Cerebellar nuclear complex (tissue), 1 donor: ENCODE measurements at places on chromosomes 4 and X.

DNA sequence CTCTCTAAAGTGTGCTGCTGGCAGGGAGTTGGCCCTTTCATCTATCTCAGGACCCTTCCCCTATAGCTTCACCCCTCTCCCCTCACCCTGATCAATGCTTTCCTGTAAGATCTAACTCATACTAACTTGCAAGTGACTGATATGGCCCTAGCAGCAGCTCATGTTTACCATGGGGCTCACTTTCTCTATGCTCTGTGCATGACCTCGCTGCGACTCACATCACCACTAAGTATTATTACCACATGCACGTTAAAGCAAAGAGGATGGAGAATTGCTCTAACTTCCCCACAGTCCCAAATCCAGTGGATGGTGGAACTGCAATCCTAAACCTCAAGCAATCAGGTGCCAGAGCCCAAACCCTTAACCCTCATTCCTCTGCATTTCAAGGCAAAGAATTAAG, 626.6 kb downstream of the MID1IP1 start:
- DNase-seq: no peak

DNA sequence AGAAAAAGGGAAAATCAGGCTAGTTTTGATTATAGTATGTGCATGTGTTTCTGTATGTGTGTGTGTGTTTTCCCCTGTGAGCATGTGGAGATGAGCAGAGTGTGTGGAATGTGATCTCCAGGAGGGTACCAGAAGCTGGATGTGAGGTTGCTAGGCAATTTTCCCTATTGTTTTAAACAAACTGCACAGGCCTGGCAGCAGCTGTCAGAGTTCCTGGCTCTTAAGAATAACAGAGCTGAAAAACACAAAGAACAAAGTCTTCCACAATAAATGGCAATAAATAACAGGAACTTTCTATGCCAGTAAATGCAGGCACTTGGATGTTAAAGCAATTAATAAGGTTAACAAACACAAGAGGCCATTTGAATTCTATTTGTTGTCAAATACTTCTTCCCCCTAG, 344.6 kb upstream of the CTSO start:
- no peak for DNase-seq

- no peak for DNase-seq
Observed at GRCh38 chrX:32749070-32749469, 462.3 kb downstream of the DMD start.

DNA sequence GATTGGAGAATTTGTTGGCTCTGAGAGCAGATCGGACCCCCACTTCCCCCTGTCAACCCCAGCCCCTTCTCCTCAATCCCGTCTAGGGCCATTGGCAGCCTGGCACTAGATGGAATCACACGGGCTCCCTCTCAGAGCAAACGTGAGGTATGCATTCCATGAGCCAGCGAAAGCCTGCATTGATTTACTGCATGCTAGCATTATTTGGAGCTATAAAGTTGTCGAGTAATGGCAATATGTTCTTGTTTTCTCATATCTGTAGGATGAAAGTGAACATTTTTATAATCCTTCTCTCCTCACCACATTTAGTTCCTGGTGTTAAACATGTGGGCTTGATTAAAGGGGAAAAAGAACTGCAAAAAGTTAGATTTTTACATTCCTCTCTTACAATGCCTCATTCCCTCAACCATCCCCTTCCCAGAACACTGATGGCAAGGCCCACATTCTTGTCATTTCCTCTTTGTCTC, 159.2 kb downstream of the SPRY1 start:
- DNase-seq: no peak

DNA sequence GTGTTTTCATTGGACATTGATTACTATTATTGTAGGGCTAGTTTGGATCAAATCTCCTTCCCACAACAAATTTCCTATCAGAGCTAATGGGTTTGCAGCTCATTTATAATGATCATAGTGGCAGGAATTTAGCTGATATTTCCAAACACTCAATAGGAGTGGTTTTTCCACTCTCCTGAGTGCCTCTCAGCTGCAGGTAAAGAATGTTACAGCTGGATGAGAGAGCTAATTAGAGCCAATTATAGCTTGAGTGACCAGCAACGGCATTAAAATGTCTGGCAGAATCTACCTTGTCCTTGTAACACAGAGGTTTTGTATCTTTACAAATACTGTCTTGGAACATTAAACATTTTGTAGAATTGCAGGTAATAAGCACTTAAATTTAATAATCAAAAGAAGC, 602.8 kb upstream of the EPHA5 start:
- DNase-seq: no peak

GRCh38 chrX:154074199-154074598, 23.3 kb downstream of the MECP2 start:
- DNase-seq: no peak

DNA sequence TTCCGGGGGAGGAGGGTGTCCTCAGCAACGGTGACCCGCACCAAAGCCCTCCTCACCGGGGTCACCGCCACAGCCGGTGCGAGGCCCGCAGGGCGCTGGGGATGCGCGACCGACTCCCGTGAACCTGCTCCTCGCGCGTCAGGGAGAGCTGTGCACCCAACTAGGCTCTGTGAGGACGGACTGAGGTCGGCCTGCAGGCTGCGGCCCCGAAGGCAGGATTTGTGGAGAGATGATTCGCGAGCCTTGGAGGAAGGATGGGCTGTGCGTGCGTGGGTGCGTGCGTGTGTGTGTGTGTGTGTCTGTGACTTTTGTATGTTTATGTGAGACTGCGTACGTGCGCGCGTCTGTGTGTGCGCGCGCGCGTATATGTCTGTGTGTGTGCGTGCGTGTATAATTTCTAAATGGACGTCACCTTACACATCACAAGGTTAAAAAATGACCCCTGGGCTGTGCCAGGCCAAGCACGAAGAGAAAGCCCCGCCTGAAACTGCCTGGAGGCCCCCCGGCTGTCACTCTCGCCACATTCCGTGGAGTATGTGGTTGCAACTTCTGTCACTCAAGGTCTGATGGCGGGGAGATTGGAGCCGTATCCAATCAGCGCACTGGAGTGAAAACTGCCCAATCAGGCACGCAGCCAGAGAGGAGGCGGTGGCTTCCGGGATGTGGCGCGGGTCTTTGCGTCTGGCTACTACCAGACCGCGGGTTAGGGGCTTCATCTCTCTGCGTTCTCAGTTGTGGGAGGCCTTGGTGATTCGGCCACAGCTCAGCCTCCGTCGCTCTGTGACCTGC, at the start of gene ZNF141:
Gene ZNF141 (plus strand): TSS at position 672 of the 789 bp plus-strand sequence. CDS start 170 bp downstream, outside the sequence.
- DNase-seq: peak; percentile 91

DNA sequence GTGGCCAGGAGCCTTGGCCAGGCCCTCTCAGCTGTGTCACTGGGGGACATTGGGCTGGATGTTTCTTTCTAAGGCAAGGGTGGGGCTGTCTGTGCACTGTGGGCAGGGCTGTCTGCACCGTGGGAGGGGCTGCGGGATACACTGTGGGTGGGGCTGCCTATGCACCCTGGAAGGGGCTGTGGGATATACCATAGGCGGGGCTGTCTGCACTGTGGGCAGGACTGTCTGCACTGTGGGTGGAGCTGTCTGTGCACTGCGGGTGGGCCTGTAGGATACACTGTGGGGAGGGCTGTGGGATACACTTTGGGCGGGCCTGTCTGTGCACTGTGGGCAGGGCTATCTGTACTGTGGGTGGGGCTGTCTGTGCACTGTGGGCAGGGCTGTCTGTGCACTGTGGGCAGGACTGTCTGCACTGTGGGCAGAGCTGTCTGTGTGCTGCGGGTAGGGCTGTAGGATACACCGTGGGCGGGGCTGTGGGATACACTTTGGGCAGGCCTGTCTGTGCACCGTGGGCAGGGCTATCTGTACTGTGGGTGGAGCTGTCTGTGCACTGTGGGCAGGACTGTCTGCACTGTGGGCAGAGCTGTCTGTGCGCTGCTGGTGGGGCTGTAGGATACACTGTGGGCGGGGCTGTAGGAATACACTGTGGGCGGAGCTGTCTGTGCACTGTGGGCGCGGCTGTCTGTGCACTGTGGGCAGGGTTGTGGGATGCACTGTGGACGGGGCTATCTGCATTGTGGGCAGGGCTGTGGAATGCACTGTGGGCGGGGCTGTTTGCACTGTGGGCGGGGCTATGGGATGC, 31.1 kb downstream of the ACOX3 start:
- DNase-seq: no peak

GRCh38 chr4:70908993-70909556, 6.9 kb downstream of the MOB1B start:
- no peak for DNase-seq

DNA sequence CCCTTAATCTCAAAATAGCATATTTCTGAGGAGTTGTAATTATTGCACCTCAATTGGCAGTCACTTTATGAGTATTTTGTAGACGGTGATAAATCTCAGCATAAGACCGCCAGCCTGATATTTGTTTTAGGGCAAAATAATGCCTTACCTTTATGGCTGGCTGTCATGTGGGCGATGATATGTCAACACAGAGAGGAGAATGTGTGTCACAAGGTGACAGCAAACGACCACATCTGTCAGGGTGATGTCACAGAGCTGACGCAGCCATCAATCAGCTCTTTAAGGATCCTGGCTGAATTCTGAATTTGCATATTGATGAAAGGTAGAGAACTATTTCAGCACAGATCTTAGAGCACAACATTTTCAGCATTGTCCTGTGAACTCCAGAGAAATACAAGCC, 209.7 kb downstream of the CEP135 start:
- DNase-seq: no peak

GRCh38 chrX:124033821-124034220, 72.3 kb downstream of the STAG2 start:
- DNase-seq: no peak

- no peak for DNase-seq
Observed at GRCh38 chrX:39063702-39064101, 262.4 kb downstream of the MID1IP1 start.

GRCh38 chr4:112472318-112472717, 43.7 kb downstream of the NEUROG2 start:
- no peak for DNase-seq

DNA sequence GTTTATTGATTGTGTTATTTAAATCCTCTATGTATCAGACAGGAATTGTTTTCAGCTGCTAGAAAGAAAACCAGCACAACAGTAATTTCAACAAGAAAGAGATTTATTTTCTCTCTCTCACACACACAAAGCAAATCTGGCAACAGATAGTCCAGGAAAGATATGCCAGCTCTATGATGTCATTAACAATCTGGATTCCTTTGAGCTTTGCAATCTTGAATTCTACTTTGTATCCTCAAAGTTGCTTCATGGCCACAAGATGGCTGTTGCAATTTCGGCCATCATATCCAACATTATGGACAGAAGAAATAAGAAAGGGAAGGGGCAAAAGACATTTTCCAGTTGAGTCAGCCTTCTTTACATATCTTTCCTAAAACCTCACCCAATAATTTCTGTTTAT, 19.8 kb upstream of the FMR1 start:
- no peak for DNase-seq

DNA sequence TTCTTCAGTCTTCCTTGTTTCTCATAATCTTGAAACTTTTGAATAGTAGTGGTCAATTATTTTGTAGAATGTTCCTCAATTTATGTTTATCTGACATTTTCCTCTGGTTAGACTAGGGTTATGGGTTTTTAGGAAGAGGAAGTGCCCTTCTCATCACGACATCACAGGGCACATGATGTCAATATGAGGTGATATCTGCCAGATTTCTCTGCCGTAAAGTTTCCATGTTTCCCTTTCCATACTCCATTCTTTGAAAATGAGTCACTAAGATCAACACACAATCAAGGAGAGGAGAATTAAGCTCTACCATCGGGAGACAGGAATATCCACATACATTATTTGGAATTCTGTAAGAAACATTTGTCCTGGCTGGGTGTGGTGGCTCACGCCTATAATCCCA, 28.4 kb downstream of the RP2 start:
- DNase-seq: no peak

DNA sequence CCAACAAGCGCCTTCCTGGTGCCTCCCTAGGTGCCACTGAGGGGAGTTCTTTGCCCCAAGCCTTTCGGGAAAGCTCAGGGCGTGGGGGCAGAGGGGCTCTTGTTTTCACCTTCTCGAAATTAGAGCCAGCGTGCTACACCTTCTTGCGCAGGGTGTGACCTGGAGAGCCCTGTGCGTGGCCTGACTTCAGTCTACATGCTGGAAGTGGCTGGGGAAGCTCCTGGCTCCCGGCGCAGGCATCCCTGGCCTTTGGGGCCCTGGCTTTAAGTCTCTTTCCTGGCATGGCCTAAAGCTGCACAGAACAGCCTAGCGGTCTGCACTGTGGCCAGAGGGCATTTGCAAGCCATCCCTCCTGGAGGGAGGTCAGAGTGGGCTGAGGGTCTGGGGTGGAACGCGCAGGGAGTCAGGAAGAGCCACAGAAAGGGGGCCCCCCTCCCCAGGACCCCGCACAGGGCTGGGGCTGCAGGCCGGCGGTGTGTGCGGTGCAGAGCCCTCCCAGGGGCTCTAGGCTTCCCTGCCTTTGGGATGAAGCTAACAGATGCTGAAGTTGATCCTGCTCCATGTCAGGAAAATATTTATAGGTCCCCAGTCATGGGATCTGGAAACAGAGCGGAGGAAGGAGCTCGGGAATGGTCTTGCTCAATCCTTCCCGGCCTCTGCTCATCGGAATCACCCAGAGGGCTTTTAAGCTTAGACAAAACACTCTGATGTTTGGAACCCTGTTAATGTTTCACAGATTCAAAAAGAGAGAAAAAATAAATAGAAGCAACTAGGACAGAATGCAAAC, 781 bp upstream of the SPON2 start:
- no peak for DNase-seq

- no peak for DNase-seq
Observed at GRCh38 chr4:153638999-153639398, 45.1 kb upstream of the TLR2 start.

GRCh38 chrX:29044423-29045184, 457.4 kb downstream of the IL1RAPL1 start:
- no peak for DNase-seq

DNA sequence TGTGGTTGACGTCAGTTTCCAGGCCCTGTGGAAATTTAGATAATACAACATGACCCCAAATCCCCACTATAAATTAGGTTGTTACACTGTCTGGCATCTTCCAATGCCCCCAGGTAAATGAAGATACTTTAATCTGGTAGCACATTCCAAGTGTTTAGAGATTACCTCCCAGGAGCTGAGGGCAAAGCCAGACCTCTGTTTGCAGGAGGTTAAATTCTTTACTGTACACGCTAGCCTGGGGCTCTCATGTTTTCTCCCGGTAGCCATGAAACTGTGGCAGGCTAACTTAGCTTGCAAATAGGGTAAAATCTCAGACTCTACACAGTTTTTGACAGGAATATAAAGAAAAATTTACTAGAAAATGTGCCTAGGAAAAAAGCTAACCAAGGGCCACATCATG, 450.0 kb downstream of the PDGFC start:
- no peak for DNase-seq

- no peak for DNase-seq
Observed at GRCh38 chr4:147704846-147705245, 20.9 kb upstream of the PRMT9 start.

GRCh38 chr4:21077967-21078366, 377.7 kb downstream of the PACRGL start:
- DNase-seq: no peak

DNA sequence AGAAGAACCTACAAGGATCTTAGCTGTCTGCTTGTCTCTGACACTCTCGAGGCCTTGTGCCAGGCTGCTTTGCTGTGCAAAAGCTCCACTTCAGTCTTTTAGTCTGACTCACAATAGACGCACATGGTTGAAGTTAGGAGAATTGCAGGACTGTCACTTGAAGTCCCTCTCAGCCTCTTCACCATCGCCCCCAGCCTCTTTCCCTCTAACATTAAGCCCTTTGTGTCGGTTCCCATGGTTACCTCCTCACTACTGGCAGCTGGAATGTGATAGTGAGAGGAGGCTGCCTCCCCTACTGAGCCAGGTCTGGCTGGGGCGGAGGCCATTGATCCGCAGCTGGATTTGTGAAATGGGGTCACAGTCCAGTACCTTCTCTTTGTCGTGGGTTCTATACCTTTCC, 201.8 kb downstream of the SOWAHB start:
- DNase-seq: no peak
